Left renal pelvis (tissue), 4 donors: ENCODE measurements at places on chromosomes 3 and 15.

GRCh38 chr15:100781061-100781960 lies 98.3 kb upstream of the ALDH1A3 start:
- no peak for DNase-seq

GRCh38 chr15:86743283-86743903 lies 663.7 kb downstream of the AGBL1 start:
- peak; percentile 25 for DNase-seq

- no peak for DNase-seq
Observed at GRCh38 chr3:129599607-129600006, 6.9 kb downstream of the PLXND1 start.

DNA sequence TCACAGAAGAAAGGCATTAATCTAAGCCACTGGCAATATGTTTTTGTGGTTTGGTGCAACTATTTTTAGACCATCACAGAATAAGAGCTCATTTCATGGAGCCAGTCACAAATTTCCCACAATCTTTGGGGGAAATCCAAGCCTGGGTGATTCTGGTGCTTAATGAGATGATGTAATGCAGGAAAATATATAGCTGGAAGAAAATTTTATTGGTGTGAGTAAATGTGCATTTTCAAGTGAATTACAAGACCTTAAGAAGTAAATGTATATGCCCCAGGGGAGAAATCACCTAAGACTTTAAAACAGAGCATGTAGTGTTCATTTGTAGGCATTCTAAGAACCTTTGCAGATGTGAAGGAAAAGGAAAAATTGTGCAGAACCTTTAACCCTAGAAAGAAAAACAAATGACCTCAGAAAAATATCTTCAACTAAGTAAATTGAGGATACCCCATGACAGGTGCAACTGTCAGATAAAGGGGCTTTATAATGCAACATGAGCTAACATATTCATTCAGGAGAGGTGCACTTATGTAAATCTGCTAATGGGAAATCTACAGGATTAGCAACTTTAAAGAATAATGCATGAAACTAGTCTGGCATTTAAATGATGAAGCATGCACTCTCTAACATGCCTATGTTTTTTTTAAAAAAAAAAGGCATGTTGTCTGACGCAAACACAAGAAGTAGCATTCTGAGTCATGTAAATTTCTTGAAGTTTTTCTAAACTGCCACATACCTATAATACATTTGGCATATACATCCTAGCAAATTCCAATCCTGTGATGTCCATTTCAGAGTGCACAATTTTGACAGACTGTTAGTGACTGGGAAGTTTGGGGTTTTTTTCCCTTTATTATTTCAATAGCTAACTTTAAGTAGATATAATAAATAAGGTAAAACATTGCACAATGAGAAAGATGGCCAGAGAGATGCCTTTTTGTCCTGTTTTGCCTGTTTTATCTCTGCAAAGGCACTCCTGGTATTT lies 105.1 kb downstream of the MEX3B start:
- no peak for DNase-seq

GRCh38 chr3:52321481-52321880 lies 5.4 kb downstream of the DNAH1 start:
- DNase-seq = no peak

GRCh38 chr3:67691207-67691606 lies 36.8 kb upstream of the SUCLG2 start:
- no peak for DNase-seq

- DNase-seq = peak; percentile 29
Observed at GRCh38 chr3:10672422-10672821, 143.6 kb upstream of the SLC6A11 start.

- DNase-seq = no peak
Observed at GRCh38 chr3:134007819-134008218, 21.9 kb downstream of the SLCO2A1 start.
